Skin of body (tissue), 3 donors: ENCODE measurements at places on chromosomes 6 and 20. TPM values are rescaled to one million over a fixed set of nuclear protein-coding genes. Genes with fewer than 3 reads are reported as not detected.

- DNase-seq = no peak
Observed at GRCh38 chr6:85130743-85131142, 319.1 kb upstream of the NT5E start.

- DNase-seq = no peak
Observed at GRCh38 chr20:45336530-45337366, 11.5 kb downstream of the SDC4 start.

DNA sequence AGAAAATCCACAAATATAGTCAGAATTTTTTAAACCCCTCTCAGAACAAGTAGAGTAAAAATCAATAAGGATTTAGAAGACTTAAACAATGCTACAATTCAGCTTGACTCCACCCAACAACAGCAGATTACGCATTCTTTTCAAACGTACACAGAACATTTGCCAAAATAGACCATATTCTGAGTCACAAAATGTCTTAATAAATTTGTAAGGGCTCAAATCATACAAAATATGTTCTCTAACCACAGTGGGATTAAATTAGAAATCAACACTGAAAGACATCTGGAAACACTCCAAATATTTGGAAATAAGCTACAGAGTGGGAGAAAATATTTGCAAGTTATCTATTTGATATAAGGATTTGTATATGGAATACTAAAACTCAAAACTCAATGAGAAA, 164.2 kb upstream of the AKAP12 start:
- peak; percentile 87 for DNase-seq

Gene GPSM3
- 4.1 TPM for total RNA-seq

Gene PTGIS
- 14.0 TPM for total RNA-seq

GRCh38 chr6:132256457-132256856, 144.8 kb downstream of the MOXD1 start:
- no peak for DNase-seq

Gene NINL
- 15.7 TPM for total RNA-seq

DNA sequence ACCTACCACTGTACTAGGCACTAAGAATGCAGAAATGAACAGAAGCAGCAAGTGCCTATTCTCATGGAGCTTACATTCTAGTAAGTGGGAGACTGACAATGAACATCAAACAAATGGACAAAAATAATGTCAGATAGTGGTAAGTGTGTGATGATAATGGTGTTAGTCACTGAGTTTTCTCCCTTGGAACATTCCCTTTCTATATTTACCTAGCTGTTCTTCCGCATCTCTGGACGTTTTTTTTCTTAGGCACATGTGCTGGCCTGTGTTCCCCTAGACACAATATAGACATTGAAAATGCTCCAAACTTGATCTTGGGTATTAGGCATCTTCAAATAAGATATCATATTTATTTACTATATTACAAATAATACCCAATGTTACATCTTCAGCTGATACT, 218.1 kb upstream of the GJE1 start:
- DNase-seq = no peak

- peak; percentile 85 for DNase-seq
Observed at GRCh38 chr6:41639809-41640371, 1.6 kb downstream of the MDFI start.

DNA sequence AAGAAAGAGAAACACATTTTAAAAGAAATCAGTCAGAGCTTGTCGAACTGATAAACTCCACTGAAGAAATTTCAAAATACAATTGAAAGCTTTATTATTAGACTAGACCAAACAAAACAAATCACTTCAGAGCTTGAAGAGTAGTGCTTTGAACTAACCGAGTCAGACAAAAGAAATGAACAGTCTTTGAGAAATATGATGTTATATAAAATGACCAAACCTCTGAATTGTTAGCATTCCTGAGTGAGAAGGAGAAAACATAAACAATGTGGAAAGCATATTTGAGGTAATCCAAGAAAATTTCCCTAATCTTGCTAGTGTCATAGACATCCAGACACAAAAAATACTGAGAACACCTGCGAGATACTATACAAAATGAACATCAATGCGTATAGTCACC, 13.2 kb upstream of the CST4 start:
- no peak for DNase-seq

DNA sequence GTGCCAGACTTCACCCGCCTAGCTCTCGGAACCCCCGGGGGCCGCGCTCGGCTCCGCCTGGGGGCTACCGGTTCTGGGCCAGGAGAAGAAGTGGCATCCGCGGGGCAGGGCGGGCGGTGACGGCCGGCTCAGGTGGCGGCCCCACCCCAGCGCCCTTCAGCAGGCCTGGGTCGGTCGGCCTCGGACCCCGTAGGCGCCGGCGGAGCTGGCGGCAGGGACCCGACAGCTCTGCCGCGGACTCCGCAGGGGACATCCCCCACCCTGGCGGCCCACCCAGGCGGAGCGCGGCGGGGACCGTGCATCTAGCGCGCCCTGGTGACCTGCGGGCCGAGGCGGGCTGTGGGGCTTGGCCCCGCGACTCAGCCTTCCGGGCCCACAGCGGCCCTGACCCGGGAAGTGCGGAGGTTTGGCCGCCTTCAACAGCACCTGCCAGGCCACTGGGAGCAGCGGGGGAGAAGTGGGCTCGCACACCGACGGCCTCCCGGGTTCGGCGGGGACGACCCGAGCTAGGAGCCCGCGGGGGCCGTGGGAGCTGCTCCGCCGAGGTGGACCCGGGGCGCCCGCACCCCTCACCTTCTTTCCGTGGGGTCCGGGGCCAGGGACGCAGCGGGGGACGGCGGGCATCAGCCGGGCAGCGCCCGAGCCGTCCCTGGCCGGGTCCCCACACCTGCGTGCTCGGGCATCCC, 87.1 kb downstream of the TMEM242 start:
- no peak for DNase-seq

Gene GTF3C6
- total RNA-seq = 25.5 TPM

- no peak for DNase-seq
Observed at GRCh38 chr20:50717974-50718761, 13.2 kb upstream of the PARD6B start.

Gene RFX6
- total RNA-seq = not detected

DNA sequence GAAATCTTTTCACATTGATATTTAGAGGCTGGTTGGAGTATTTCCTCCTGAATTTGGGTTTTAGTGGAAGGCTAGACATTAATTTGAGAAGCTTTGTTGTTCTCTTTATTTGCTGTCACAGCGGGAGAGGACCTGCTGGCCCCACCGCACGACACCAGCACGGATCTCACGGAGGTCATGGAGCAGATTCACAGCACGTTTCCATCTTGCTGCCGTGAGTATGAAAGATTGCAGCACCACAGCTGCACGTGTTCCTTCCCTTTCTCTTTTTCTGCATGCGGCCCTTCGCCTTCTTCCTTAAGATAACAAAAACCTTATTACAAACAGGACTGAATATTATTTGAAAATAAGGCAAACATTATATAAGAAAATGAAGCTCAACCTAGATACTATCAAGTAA, 555.5 kb downstream of the UTRN start:
- no peak for DNase-seq

Gene PRICKLE4
- total RNA-seq = 2.4 TPM

- no peak for DNase-seq
Observed at GRCh38 chr6:132961122-132961521, 146.8 kb downstream of the RPS12 start.

Gene KIF3B
- 15.1 TPM for total RNA-seq

- DNase-seq = no peak
Observed at GRCh38 chr20:61621035-61621730, 369.1 kb downstream of the CDH4 start.

Gene ABHD16B
- not detected for total RNA-seq

Gene MUCL3
- total RNA-seq = not detected

DNA sequence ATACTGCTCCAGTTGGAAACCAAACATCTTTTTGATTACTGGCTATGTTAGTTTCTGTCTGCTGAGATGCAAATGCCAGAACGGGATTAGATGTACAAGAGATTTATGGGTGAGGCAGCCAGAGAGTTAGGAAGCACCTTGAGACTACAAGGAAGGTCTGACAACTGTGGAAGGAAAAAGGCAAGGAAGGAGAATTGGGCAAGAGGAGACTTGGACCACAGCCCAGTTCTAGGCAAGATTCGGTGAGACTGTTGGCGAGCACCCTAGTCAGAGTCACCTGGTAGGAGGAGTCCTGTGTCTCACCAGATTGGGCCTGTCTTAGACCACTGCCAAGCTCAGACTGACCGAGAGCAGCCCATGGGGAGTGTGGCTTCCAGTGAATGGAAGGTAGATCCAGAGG, 91.8 kb upstream of the F13A1 start:
- no peak for DNase-seq

DNA sequence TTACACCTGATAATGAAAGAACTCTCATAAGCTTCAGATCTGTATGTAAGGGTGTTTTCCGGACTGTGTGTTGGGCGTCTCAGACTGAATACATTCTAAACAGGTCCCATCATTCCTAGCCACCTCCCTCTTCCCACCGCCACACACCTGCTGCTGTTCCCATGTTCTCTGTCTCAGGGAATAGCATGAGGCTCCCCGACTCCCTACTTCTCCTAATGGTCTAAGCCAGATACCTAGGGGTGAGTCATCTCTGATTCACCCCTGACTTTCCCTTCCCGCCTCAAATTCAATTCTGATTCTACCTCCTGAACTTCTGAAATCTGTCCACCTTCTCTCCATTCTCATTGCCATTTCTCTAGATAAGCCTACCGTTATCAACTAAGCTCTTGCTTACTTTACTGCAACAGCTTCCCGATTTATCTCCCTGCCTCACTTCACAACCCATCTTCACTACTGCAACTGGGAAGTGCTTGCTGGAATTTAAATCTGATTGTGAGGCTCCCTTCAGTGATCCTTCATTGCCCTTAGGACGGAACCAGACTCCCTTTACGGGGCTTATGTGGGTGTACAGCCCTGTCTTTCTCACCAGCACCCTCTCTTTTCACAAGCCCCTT, 1.6 kb downstream of the TMEM14A start:
- DNase-seq = no peak

DNA sequence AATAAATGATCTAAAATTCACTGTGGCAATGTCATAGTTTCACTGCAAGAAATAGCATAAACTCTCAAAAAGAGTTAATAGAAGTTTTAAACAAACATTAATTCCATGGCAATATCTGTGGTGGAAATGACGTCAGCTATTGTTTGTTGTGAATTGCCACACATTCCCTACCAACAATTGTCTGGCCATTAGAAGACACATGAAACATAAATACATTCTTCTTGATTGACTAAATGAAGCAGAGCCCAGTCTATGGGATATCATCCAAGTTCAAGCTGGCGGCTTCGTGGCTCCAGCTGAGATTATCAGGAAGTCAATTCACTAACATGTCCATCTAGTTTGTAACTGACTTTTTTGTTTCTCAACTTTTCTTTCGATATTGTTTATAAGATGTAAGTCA, 369.0 kb downstream of the ARHGAP18 start:
- no peak for DNase-seq

Gene STX11
- total RNA-seq = 5.9 TPM
